ENCODE measurements at places on chromosomes 16 and 17.

DNA sequence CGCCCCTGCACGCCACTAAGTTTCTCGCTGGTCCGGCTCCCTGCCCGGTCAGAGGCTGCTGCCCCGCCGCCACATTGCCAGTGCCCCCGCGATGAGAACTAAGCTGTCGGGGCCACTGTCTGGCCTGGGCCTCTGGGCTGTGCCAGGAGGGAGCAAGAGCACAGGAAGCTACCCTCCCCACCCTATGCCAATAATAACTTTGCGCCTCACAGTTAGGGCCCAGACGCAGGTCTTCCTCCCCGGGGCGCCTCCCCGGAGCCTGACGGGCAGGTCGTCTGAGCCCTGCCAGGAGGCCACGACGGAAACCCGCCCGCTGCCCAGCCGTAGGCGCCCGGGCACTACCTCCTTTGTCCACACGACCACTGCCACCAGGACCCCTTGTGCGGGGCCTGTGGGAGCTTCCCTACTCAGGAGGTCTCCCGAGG, 1.5 kb downstream of the ZFPM1 start:
- no peak for DNase-seq

DNA sequence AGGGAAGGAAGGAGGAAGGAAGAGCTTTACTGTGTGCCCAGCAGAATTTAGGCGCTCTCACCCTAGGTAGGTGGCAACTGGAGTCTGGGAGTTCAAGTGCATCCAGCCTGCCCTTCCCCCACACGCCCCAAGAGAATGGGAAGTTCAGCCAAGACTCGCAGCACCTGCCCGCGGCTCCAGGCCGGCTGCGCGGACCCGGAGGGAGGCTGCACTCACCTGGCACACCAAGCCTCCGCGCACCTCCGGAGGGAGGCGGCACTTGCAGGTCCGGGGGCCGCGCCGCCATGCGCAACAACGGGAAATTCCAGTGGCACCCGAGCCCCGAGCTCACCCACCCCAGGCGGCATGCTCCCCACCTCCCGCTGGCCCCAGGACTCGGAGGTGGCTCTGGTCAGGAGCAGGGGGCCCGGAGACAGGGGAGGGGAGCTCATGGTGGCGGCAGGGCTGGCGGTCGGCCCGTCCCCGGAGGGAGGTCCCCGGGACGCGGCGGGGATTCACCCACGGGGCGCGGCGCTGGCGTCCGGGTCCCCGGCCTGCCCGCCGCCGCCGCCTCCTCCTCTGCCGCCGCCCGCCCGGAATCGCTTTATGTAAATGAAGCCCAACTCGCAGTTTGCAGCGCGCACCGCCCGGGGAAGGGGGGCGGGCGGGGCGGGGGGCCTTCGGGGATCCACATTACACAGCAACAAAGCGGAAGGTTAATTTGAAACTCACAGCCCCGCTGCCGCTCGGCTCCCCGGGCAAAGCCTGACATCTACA, at the start of gene ZFHX3:
Gene ZFHX3, minus strand, starts transcription at position 593 of the 756 bp plus-strand sequence. CDS start 87,983 bp downstream, outside the sequence.
- no peak for DNase-seq

DNA sequence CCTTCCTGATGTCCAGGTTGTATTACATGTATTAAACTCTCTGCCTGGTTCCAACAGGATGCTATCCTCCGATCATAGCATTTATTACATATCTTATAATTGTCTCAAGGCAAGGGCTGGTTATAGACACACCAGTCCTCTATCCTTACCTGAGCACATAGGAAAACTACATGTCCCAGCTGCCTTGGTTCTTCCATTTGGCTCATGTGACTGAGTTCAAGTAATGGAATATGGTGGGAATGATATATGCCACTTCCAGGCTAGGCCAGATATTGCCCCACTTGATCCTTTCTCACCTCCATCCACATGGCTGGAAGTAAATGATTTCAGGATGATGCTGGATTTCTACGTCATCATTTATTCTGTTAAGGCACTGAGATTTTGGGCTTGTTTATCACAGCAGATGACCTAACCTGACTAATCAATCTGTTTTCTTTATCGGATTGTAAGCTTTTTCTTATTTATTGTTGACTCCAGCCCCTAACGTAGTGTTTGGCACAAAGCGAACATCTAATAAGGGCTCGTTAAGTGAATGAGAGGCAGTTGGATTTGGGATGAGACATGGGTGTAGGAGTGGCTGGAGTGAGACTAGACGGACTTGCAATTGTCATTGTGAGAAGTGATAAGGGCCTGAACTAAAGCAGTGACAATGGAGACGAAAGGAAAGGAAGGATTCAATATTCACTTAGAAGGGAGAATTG, 8.2 kb upstream of the SHISA9 start:
- DNase-seq = no peak

DNA sequence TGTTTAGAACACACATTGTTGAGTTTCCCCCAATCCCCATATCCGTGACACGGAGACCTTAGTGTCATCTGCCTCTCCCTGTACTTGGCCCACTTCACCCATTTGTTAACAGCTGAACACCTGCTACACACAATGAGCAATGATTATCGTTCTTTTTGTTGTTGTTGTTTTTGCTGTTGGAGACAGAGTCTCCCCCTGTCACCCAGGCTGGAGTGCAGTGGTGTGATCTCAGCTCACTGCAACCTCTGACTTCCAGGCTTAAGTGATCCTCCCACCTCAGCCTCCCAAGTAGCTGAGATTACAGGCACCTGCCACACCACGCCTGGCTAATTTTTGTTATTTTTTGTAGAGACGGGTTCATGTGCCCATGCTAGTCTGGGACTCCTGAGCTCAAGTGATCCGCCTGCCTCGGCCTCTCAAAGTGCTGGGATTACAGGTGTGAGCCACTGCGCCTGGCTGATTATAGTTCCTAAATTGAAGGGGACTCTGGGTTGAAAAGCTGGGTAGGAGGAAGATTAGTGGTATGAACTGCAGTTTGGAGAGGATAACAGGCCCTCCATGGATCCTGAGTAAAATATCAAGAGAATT, 21.6 kb downstream of the NDE1 start:
- DNase-seq = no peak

DNA sequence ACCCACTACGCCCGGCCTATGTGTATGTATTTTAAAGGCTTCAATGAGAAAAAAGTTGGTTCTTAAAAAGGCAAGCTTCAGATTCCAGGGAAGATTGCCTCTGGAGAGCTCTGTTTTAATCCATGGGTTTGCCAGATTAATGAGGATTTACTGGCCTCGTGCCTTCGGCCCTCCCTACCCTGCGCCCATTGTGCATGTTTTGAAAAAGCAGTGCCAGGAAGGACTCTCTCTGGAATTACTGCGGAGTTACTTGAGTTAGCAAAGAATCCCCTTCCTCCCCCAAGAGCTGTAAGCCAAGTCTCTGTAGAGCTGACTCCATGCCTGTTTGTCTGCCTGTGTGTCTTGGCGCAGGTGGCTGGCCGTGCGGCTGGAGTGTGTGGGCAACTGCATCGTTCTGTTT, 98.9 kb downstream of the ABCC6 start:
- no peak for DNase-seq

DNA sequence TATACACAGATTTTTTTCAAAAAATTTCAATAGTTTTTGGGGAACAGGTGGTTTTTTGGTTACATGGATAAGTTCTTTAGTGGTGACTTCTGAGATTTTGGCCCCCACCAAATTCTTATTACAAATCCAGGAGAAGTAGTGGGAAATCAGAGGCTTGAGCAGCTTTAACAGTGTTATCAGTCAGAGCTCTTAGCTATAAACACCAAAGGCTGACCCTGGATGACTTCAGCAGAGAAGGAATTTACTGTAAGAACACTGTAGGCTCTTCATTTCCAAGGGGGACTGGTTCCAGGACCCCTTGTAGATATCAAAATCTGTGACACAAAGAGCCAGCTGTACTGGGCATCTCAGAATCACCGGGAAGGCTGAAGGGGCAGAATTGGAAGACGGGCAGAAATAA, 17.8 kb downstream of the MPHOSPH6 start:
- no peak for DNase-seq

DNA sequence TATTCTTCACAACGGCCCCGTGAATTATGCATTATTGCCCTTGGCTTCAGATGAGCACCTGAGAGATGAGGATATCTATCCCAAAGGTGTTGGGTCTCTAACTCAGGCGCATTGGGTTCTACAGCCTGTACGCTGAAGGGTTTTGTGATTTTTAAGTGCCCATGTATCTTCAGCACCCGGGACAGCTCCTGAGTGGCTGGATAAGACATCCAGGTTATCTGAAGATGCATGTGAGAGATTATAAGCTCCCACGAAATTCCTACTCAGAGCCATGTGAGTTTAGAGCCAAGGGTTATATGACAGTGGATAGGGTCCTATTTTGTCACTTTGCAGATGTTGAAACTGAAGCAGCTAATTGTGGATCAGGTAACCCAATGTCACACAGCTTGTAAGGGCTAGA, 612.3 kb upstream of the EEF2KMT start:
- DNase-seq = no peak

DNA sequence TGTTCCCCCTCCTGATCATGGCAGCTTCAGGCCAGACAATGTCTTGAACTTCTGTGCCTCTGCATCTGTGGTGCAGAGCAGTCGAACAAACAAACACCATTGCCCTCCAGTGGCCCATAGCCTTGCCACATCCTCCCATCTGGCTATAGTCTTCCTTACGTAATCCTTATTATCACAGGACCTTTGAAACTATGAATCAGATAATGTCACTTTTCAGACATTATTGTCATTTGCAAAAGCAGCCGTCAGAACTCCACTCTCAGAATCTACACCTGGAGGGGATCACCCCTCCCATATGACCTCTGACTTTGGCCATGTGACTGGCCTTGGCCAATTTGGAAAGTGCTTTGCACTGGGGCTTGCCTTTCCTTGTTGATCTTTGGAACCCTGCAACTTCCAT, 387.3 kb downstream of the MAF start:
- no peak for DNase-seq

DNA sequence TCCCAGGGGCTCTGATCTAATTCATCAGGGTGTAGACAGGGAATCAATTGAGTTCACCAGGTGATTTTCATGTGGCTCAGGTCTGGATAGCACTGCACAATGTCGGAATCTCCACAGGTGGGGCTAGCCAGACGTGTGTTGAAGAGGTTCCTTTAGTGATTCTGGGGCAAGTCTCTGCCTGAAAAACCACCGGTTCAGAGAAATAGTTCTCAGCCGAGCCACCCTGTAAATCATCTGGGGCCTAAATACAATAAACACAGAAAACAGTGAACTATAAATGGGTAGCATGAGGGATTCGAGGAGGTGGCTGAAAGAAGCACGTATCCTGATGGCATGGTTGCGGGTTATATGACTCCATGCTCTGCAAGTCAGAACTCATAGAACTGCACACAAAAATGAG, 21.3 kb downstream of the ASPA start:
- no peak for DNase-seq

- DNase-seq = no peak
These were observed 95.3 kb downstream of the SHISA6 start for GRCh38 chr17:11336290-11336689.

- no peak for DNase-seq
These were observed 271.6 kb downstream of the C16orf95 start for GRCh38 chr16:87045466-87046216.

GRCh38 chr16:11799509-11800381, 2.7 kb upstream of the ZC3H7A start:
- DNase-seq = no peak

DNA sequence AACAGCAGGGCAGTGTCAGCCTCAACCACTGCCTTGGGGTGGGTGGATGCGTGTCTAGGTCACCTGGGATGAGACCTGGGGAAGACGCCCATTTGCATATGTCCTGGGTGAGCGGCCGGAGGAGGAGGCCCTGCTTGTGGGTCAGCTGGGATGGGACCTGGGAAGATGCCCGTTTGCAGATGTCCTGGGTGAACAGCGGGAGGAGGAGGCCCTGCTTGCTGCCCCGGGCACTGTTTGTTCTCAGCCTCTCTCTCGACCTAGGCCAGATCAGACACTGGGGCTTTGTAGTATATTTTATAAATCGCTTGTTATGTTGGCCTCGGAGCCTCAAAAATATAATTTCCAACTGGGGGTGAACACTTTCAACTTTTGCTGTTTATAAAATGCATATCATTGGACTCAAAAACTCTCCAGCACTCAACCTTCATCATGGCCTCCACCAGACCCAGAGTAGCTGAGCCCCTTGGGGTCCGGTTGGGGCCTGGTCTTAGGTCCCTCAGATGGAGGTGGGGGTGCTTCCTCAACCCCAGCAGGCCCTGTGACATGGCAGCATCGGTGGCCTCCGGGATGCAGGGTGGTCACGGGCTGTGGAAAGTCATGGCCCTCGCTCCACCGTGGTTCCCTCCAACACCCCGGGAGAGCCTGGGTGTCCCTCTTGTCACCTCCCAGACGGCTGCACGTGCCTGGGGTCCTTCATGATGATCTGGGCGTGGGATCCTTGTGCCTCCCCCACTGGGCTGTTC, 17.3 kb downstream of the DBNDD1 start:
- DNase-seq = no peak

DNA sequence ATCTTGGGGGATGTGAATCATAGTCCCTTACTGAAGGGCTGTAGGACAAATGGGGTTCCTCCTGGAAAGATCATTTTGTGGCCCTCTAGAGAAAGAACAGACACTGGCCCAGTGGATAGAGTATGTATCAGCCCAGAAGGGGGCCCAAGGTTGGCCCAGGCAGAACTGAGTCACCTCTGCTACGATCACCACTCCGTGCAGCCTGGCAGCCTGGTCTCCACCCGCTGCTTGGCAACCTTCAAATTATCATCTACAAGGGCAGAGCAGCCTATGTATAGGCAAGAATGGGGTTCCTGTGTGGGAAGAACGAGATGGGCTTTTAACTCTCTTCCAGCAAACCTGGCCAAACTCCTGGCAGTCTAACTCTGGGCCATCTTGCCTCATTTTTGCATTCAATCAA, 61.9 kb downstream of the GSG1L start:
- DNase-seq = no peak

DNA sequence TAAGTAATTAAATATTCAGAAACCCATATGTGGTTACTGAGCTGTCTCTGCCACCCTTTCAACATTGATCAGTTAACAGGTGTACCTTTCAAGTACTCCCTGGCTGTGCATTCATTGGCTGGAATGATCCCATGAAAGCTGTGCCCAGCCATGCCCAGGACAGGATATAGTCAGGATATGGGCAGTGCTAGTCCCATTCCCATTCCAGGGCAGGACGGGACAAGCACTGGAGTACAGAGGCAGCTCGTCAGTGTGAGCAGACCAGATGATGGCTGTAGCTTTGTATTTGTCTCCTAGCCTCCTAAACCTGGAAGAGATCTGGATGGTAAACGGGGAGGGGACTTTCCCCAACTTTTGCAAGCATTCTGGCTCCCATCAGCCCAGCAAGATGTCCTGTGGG, 22.5 kb downstream of the HEATR3 start:
- no peak for DNase-seq

- DNase-seq = no peak
These were observed 33.1 kb upstream of the HERPUD1 start for GRCh38 chr16:56898847-56899246.

GRCh38 chr17:37671028-37671823, 28.0 kb upstream of the DDX52 start:
- DNase-seq = no peak

- DNase-seq = no peak
These were observed 25.4 kb downstream of the PGS1 start for GRCh38 chr17:78403822-78404221.

- no peak for DNase-seq
These were observed 33.2 kb upstream of the PLCG2 start for GRCh38 chr16:81745704-81746558.

DNA sequence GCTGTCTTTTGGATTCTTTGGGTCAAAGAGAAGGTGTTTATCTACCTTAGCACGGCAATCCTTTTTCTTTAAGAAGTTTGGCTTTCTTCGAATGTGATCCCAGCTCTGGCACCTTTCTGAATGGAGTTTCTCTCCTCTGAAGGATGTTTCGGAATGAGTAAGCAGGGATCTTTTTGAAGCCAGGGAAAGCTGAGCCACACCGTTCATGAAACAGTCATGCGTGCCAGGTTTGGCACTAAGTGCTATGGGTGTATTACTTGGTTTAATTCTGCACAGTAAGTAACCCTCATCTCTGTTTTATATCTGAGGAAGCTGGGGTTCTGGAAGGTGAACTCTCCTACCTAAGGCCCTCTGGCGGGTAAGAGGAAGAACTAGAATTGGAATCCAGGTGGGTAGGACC, 234.5 kb downstream of the NTN1 start:
- DNase-seq = no peak
